ENCODE measurements at places on chromosomes 3 and 15.

DNA sequence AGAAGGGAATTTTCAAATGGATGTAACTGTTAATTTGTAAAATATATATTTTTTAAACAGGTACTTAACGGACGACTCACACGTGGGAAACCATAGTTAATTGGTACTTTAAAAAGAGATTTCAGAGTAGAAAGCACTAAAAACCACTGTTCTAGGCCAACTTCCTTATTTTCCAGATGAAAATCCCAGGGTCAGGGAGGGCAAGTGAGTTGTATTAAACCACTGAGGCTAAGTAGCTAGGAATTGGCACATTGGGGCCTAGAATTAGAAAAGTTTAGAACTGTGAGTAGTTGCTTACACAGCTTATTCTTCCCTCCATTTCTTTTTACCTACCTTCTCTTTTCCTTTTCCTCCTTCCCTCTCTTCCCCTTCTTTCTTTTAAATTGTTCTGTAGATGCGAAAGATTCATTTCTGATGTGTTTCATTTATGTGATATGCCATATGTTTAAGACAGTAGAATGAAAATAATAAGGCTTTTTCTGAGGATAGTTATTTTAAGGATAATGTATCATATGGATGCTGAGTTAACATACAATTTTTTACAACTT, 4.1 kb upstream of the UTS2B start:
- no peak for DNase-seq

DNA sequence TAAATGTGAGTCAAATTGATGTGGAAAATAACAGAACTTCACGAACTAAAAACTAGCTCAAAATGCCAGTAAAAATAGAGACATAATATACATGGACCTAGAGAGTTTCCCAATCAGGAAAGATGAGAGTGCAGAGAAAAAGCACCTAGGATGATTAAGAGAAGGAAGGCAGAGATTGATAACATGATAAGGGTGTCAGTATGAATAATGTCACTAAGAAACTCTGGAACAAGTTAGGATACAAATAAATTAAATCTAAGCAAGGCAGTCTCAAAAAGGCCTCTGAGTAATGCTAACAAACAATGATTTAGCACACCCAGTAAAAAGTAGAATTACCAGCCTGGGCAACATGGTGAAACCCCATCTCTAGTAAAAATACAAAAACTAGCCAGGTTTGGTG, 304.7 kb upstream of the DPPA4 start:
- DNase-seq, result no peak

DNA sequence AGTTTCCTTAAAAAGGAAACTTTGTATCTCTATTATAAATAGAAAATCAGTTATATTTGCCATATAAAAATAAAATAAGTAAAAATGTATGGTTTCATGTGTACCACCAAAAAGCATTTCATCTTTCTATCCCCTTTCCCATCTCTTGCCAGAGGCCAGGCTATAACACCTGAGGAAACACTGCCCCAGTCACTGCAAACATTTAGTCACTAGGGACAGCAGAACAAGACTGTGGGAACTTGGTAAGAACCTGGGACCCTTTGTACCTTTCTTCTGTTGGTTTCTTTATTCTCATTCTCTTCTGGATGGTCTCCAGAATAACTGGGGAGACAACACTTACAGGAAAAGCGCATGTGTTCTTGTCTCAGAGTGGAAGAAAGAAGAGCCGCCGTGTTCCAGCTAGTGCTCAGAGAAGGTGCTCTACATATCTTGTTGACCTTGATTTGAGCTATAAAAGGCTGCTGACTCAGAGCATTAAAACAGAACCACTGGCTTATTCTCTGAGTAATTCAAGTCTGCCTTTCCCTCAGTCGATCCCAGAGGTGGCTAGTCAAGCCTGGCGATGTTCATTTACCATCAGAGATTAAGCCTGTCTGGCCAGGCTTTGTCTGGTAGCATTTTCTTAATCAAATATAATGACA, 361.6 kb downstream of the RBMS3 start:
- no peak for DNase-seq

GRCh38 chr15:67504796-67505195, 16.1 kb upstream of the C15orf61 start:
- DNase-seq, result no peak

- no peak for DNase-seq
These were observed 23.7 kb upstream of the DLG1 start for GRCh38 chr3:197322149-197322548.

- DNase-seq, result no peak
These were observed 580.9 kb downstream of the EDEM1 start for GRCh38 chr3:5768281-5768945.

All from NCI-H1092 treated with DMSO at 0.1 percent for 48 hours (cell line).